ENCODE measurements at places on chromosomes 7 and 10. TPM values are rescaled to one million over a fixed set of nuclear protein-coding genes. Genes with fewer than 3 reads are reported as not detected.
A peak's percentile ranks its signal among the peaks of the same experiment; 100 is the strongest.

GRCh38 chr7:129315960-129316359 is 91.1 kb downstream of the AHCYL2 start:
- H3K27ac ChIP-seq = no peak overlapping the region
- DNase-seq = no peak
- no peaks in the 10 kb centered on the region for H3K27me3 ChIP-seq

DNA sequence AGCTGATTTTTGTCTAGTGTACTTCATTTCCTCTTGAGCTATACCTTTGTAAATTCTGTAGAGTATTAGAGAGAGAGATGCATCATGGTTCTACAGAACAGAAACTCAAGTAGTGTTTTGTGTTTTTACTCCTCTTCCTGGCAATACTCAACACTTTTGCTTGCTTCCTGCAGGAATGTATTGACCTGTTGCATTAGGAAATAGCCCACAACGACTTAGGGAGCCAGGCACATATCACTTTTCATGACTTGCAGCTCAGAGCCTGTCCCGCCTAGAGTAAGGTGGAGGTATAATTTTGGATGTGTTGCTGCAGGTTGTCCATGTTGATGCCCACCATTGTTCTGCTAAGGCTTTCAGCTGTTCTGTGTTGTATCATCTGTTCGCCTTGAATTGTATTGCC is 216.3 kb downstream of the SDK1 start:
- no peaks in the 10 kb centered on the region for H3K4me1 ChIP-seq
- no peak overlapping the region for H3K4me3 ChIP-seq
- H3K27me3 ChIP-seq = no peaks in the 10 kb centered on the region
- H3K36me3 ChIP-seq = no peaks in the 10 kb centered on the region
- H3K27ac ChIP-seq = no peak overlapping the region
- no peak for DNase-seq

- H3K27ac ChIP-seq = no peak overlapping the region
- peaks cover 22% of the 10 kb centered on the region for H3K36me3 ChIP-seq
- DNase-seq = no peak
- peaks cover 15% of the 10 kb centered on the region for H3K4me1 ChIP-seq
- no peaks in the 10 kb centered on the region for H3K27me3 ChIP-seq
These were observed 20.7 kb downstream of the WAPL start for GRCh38 chr10:86500846-86501245.

DNA sequence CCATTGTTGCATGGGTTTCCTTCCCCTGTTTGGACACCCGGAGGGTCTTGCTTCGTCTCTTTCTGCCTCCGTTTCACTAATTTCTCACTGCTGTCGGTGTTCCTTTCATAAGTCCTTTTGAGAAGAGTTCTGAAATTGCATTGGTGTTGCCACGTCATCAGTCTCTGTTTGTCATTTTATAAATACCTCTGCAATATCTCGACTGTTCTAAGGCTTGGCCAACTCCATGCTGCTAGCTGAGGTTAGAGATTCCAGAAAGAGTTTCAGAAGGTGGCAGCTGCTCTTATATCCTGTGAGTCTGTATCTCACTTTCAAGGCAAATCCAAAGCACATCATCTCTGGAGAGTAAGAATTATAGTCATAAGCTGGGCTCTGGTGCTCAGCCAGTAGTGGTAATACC is 148.0 kb upstream of the INSYN2A start:
- no peak for DNase-seq
- H3K4me3 ChIP-seq = no peak overlapping the region
- no peaks in the 10 kb centered on the region for H3K27me3 ChIP-seq
- H3K27ac ChIP-seq = no peak overlapping the region

- H3K4me3 ChIP-seq = no peak overlapping the region
- H3K4me1 ChIP-seq = peaks cover 3% of the 10 kb centered on the region
- H3K36me3 ChIP-seq = no peaks in the 10 kb centered on the region
- DNase-seq = peak; percentile 49
- H3K27ac ChIP-seq = no peak overlapping the region
- no peaks in the 10 kb centered on the region for H3K27me3 ChIP-seq
These were observed 46.3 kb upstream of the SHH start for GRCh38 chr7:155858521-155859061.

Gene DRGX
- not detected for total RNA-seq

Gene LRIT1
- total RNA-seq = not detected

Data from Calu3 (cell line).